Stimulated activated CD4-positive, alpha-beta T cell treated with anti-CD3 and anti-CD28 coated beads, Interleukin-1b, Interleukin-23, amount 100 ng/mL, for 1 hour (primary cell): ENCODE measurements at places on chromosomes 4 and X.

GRCh38 chr4:132797856-132798255 is 351.2 kb upstream of the PCDH10 start:
- no peak for DNase-seq

DNA sequence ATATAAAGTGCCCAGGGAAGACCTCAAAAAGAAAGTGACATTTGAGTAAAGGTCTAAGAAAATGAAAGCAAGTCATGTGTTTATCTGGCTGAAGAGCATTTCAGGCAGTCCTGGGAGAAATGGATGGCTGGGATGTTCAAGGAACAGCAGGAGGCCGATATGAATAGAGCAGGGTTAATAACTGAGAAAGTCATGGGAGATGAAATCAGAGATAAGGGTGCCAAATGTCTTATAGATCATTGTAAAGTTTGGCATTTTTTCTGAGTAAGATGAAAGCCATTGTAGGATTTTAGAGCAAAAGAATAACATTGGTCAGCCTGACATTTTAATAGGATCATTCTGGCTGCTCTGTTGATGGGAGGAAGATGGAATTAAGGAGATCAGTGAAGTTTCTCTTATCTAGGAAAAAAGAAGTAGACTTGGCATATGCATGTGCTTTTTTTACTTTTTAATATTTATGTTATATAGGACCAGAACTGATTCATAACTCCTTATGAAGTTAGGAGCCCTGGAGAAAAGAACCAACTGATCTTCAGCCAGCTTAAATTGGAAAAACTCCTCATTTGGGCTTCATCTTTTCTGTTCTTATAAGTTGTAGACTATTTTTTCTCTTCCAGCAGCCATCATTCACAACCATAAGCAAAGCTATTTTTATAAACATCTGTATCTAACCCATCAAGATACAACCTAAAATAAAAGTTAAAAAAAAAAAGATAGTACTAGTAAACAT is 18.6 kb downstream of the AIMP1 start:
- no peak for DNase-seq

DNA sequence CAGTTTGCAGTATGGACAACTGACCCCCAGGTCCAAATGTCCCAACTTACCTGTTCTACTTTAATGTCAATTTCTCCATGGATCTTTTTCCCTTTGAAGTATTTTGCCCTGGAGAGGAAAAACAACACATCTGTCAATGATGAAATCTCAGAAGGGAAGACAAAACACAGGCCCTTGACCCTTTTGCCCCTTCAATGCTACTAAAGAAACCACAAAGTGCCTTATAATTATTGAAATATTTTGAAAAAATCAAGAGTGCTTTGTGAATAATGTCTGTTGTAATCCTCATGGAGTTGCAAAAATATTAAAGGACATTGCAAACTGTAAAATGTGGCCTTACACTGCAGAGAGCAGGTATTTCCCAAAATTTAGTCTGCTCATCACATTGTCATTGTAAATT is 12.6 kb downstream of the SYN1 start:
- no peak for DNase-seq

DNA sequence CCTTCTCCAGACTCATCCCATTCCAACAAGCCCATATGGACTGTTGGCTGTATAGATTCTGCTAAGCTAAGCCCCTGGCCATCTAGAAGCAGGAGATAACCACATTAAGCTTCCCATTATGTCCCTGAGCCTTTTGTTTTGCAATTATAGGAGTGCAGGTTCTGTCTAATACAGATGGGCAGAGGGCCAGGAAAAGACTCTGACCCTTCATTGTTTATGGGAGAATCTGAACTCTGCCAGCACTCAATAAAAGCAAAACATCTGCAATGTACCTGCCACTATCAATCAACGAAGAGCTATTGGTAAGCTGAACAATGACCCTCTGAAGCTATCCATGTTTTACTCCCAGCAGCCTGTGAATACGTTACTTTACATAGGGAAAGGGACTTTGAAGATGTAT is 207.3 kb upstream of the CLNK start:
- DNase-seq, result no peak

GRCh38 chr4:52853351-52853750 is 8.8 kb upstream of the RASL11B start:
- no peak for DNase-seq

GRCh38 chr4:185122681-185123345 is 20.3 kb upstream of the SLC25A4 start:
- no peak for DNase-seq

DNA sequence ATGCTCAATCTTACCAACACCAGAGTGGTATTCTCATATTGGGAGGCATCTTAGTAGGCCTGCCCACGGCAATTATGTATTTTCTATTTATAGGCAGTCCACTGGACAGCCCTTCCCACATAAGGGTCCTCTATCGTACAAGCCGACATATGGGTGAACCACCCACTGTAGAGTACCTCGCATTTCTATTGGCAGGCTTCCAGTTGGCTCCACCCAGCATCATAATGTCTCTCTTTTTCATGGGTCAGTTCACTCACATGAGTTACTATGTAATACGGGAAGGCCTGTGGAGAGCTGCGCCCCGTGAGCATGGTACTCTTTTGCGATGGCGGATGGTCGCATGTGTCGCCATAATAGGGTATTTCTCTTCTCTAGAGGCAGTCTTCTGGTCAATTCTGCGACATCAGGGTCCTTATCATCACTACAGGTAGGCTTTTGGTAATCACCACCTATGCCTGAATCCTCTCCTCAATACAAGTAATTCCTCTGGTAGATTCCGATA is 29.4 kb upstream of the FOXR2 start:
- no peak for DNase-seq

GRCh38 chr4:150789864-150790263 is 207.9 kb downstream of the MAB21L2 start:
- DNase-seq, result no peak
